ENCODE measurements at places on chromosomes 1 and 21.

DNA sequence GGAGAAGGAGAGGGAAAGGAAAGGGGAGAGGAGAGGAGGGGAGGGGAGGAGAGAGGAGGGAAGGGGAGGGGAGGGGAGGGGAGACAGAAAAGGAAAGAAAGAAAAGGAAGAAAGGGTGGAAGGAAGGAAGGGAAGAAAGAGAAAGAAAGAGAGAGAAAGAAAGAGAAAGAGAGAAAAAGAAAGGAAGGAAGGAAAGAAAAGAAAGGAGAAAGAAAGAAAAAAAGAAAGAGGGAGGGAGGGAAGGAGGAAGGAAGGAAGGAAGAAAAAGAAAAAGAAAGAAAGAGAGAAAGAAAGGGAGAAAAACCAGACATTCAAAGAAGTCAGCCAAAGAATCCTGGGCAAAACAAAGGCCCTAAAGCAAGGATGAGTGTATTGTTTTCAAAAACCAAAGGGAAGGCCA lies 125.7 kb upstream of the SPATA6 start:
- H3K27ac ChIP-seq, result no peak overlapping the region
- DNase-seq, result no peak
- H3K4me1 ChIP-seq, result no peaks in the 10 kb centered on the region
- no peaks in the 10 kb centered on the region for H3K36me3 ChIP-seq
- no peak overlapping the region for H3K4me3 ChIP-seq

- no peak overlapping the region for H3K4me3 ChIP-seq
- peaks cover 10% of the 10 kb centered on the region for H3K27me3 ChIP-seq
- no peak for DNase-seq
- no peaks in the 10 kb centered on the region for H3K4me1 ChIP-seq
- no peak overlapping the region for H3K27ac ChIP-seq
These were observed 132.2 kb downstream of the TLR5 start for GRCh38 chr1:223010582-223011504.

DNA sequence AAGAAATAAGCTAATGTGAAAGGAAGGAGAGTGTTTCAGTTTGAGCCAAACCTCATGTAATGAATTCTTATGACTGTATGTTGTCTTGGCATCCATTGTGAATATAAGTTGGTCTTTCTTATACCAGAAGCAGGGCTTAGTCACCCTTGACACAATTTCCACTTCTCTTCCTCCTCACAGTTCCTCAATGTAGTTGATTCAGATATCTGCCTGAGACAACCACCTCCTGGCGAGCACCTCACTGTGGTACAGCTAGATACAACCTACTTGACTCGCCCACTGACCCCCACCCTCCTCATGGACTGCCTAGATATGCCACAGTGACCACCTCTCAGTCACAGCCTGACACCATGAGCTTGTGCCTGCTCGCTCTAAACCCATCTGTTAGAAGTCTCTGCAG lies 45.6 kb downstream of the KYAT3 start:
- H3K27ac ChIP-seq, result no peak overlapping the region
- H3K4me1 ChIP-seq, result peaks cover 4% of the 10 kb centered on the region
- peaks cover 37% of the 10 kb centered on the region for H3K36me3 ChIP-seq
- DNase-seq, result no peak
- no peak overlapping the region for H3K4me3 ChIP-seq
- no peaks in the 10 kb centered on the region for H3K27me3 ChIP-seq

- H3K36me3 ChIP-seq, result no peaks in the 10 kb centered on the region
- H3K27ac ChIP-seq, result no peak overlapping the region
- peaks cover 7% of the 10 kb centered on the region for H3K27me3 ChIP-seq
- no peak overlapping the region for H3K4me3 ChIP-seq
- DNase-seq, result no peak
These were observed 24.1 kb downstream of the TNNT2 start for GRCh38 chr1:201353186-201353940.

- no peak overlapping the region for H3K4me3 ChIP-seq
- DNase-seq, result no peak
- H3K27me3 ChIP-seq, result peaks cover 15% of the 10 kb centered on the region
- H3K4me1 ChIP-seq, result no peaks in the 10 kb centered on the region
- H3K36me3 ChIP-seq, result no peaks in the 10 kb centered on the region
These were observed 294.4 kb upstream of the NR5A2 start for GRCh38 chr1:199733125-199733524.

DNA sequence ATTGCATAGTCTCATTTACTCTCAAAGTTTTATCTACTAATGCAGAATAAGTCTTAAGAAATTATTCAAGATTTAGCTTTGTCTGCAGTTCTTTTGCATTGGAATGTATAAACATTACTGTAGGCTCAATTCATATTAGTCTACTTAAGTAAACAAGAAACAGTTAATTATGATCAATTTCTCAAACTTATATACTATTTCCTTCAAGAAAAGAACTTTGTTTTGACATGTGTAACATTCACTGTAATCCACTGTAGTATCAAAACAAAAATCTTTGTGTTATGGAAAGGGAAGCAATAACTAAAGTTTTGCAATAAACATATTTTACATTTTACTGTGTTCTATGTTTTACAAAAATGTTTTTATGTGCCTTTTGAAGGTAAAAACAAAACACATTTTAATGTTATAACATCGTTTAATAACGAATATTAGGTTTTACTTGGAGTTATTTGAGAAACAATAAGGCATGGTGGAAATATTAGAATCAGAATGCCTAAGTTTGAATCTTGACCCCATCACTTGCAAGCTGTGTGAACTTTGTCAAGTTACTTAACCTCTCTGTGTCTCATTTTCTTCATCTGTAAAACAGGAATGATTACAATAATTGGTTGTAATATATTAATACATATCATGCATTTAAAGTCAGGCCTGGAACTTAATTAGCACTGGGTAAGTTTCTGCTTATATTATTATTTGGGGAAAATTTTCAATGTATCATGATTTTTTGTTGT lies 77.0 kb upstream of the DPH5 start:
- no peaks in the 10 kb centered on the region for H3K36me3 ChIP-seq
- H3K4me1 ChIP-seq, result peaks cover 17% of the 10 kb centered on the region
- no peaks in the 10 kb centered on the region for H3K27me3 ChIP-seq
- no peak overlapping the region for H3K4me3 ChIP-seq
- no peak for DNase-seq
- no peak overlapping the region for H3K27ac ChIP-seq

DNA sequence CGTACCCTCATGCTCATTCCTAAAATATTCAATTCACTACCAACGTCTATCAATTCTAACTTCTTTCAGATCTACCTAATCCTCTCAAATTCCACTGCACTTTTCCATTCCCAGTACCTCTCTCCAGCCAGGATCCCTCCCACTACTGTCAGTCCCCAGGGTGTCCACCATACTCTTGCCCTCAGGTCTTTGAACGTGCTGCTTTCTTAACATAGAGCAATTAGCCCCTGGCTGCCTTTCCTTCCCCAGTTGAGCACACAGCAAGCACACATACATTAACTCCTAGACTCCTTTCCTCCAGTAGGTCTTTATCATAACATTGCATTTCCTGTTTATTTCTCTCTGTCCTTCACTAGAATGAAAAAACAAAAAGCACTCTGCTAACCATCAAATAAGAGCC lies 126.7 kb downstream of the NTNG1 start:
- H3K27ac ChIP-seq, result no peak overlapping the region
- no peaks in the 10 kb centered on the region for H3K27me3 ChIP-seq
- no peak for DNase-seq
- no peaks in the 10 kb centered on the region for H3K36me3 ChIP-seq

GRCh38 chr1:67722292-67722944 lies 37.4 kb downstream of the GADD45A start:
- no peaks in the 10 kb centered on the region for H3K36me3 ChIP-seq
- H3K27me3 ChIP-seq, result peaks cover 3% of the 10 kb centered on the region
- no peak for DNase-seq
- H3K27ac ChIP-seq, result no peak overlapping the region
- peaks cover 4% of the 10 kb centered on the region for H3K4me1 ChIP-seq

DNA sequence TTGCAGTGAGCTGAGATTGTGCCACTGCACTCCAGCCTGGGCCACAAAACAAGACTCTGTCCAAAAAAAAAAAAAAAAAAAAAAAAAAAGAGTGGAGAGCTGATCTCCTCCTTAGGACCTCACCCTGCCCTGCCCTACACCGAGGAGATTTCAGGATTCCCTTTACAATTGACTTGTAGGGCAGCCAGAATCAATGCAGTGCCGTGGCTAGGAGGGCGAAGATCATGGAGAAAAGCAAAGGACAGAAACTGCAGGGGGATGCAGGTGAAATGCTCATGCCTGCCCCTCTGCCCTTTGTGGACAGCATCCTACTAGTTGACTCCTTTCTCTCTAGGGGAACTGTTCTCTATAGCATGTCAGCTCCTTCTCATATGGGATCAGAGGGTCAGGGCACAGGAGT lies 9.6 kb downstream of the FHAD1 start:
- H3K27ac ChIP-seq, result no peak overlapping the region
- DNase-seq, result no peak
- peaks cover 32% of the 10 kb centered on the region for H3K27me3 ChIP-seq
- H3K4me1 ChIP-seq, result peaks cover 57% of the 10 kb centered on the region
- H3K4me3 ChIP-seq, result no peak overlapping the region
- H3K36me3 ChIP-seq, result no peaks in the 10 kb centered on the region

- no peak within 1 kb of the TSS for H3K4me3 ChIP-seq
- DNase-seq, result no peak
- H3K27me3 ChIP-seq, result peaks cover 10% of the 10 kb centered on the region
- no peaks in the 10 kb centered on the region for H3K4me1 ChIP-seq
- H3K27ac ChIP-seq, result no peak within 1 kb of the TSS
These were observed at the start of gene AGT for GRCh38 chr1:230713915-230714764. Gene AGT (minus strand): TSS chr1:230714122. CDS start chr1:230710823, 3,299 bp downstream.

- DNase-seq, result no peak
- H3K36me3 ChIP-seq, result no peaks in the 10 kb centered on the region
- no peak overlapping the region for H3K4me3 ChIP-seq
- no peak overlapping the region for H3K27ac ChIP-seq
These were observed 85.0 kb upstream of the SLC2A1 start for GRCh38 chr1:43043695-43044094.

- H3K36me3 ChIP-seq, result no peaks in the 10 kb centered on the region
- H3K27ac ChIP-seq, result no peak overlapping the region
- DNase-seq, result no peak
- no peak overlapping the region for H3K4me3 ChIP-seq
- H3K27me3 ChIP-seq, result peaks cover 11% of the 10 kb centered on the region
- no peaks in the 10 kb centered on the region for H3K4me1 ChIP-seq
These were observed 112.9 kb upstream of the F3 start for GRCh38 chr1:94654459-94654858.

- no peaks in the 10 kb centered on the region for H3K4me1 ChIP-seq
- no peak overlapping the region for H3K27ac ChIP-seq
These were observed 814.5 kb upstream of the NEGR1 start for GRCh38 chr1:73096841-73097240.

DNA sequence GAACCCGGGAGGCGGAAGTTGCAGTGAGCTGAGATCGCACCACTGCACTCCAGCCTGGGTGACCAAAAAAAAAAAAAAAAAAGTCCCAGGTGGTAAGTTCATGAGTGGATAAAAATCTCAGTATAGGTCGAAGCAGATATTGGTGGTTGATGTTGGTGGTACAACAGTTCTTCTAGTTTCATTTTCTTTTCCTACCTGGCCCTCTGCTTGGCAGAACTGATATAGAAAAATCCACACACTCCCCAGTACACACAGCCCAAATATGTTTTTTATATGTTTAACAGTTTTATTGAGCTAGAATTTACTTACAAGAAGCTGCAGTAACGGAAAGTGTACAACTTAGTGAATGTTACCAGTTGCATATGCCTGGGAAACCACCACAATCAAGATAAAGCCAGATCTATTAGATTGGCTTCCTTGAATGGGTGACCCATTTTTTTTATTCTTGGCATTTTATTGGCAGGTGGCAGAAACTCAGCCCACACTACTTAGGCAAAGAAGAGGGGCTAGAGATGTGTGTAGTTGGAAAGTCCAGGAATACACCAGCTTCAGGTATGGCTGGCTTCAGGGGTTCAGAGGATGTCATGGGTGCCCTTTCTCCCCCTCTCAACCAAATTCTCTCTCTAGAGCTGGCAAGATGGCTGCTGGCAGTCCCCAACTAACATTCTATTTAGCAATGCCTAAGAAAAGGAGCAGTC lies 118.3 kb upstream of the SLC25A33 start:
- peaks cover 37% of the 10 kb centered on the region for H3K4me1 ChIP-seq
- peaks cover 63% of the 10 kb centered on the region for H3K27me3 ChIP-seq
- no peak for DNase-seq

DNA sequence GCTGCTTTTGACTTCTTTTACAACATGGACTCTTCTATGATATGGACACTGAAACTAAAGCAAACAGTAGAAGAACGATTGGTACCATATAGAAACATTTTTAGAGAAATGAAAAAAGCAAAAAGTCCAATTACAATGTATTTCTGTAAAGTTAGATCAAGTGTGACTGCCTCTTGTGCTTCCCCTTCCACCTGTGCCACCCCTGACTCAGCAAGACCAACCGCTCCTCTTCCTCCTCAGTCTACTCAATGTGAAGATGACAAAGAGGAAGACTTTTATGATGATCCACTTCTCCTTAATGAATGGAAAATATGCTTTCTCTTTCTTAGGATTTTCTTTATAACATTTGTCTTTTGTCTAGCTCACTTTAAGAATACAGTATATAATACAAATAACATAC lies 66.9 kb downstream of the PHTF1 start:
- no peaks in the 10 kb centered on the region for H3K27me3 ChIP-seq
- no peaks in the 10 kb centered on the region for H3K4me1 ChIP-seq
- peaks cover 40% of the 10 kb centered on the region for H3K36me3 ChIP-seq
- no peak overlapping the region for H3K4me3 ChIP-seq
- H3K27ac ChIP-seq, result no peak overlapping the region

- H3K27me3 ChIP-seq, result peaks cover 3% of the 10 kb centered on the region
- H3K4me1 ChIP-seq, result peaks cover 14% of the 10 kb centered on the region
- H3K36me3 ChIP-seq, result peaks cover 8% of the 10 kb centered on the region
These were observed 34.0 kb upstream of the BCAR3 start for GRCh38 chr1:93715529-93716126.

- no peak overlapping the region for H3K27ac ChIP-seq
- H3K27me3 ChIP-seq, result no peaks in the 10 kb centered on the region
- no peak overlapping the region for H3K4me3 ChIP-seq
- H3K4me1 ChIP-seq, result peaks cover 8% of the 10 kb centered on the region
These were observed 110.6 kb downstream of the HS2ST1 start for GRCh38 chr1:87024936-87025540.

DNA sequence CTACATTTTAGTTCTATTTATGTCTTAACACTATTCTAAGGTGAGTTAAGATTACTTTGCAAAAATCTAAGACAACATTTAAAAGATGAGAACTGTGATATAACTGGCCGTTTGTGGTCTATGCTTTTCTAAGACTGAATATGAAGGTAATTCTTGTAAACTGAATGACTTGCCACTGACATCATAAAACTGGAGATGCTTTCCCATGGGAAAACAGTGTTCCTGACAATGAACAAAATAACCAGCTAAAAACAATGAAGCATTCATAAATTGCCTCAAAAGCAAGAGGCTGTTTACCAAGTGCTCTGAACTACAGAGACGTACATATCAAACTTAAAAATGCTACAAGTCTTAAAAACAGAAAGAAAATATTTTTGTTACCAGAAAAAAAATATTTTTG lies 54.7 kb downstream of the APP start:
- no peak for DNase-seq
- H3K27me3 ChIP-seq, result no peaks in the 10 kb centered on the region
- H3K4me1 ChIP-seq, result peaks cover 10% of the 10 kb centered on the region
- H3K4me3 ChIP-seq, result no peak overlapping the region

GRCh38 chr1:221717485-221717853 lies 24.4 kb downstream of the DUSP10 start:
- H3K4me1 ChIP-seq, result peaks cover 52% of the 10 kb centered on the region
- no peak overlapping the region for H3K4me3 ChIP-seq
- peaks cover 73% of the 10 kb centered on the region for H3K36me3 ChIP-seq
- H3K27ac ChIP-seq, result no peak overlapping the region
- H3K27me3 ChIP-seq, result no peaks in the 10 kb centered on the region
